COLO829 (cell line): ENCODE measurements at places on chromosomes 5 and 9.

GRCh38 chr5:131252824-131253171 lies 11.1 kb upstream of the CDC42SE2 start:
- no peak for DNase-seq

- no peak for DNase-seq
Observed at GRCh38 chr5:177335701-177336065, 15.8 kb downstream of the LMAN2 start.

DNA sequence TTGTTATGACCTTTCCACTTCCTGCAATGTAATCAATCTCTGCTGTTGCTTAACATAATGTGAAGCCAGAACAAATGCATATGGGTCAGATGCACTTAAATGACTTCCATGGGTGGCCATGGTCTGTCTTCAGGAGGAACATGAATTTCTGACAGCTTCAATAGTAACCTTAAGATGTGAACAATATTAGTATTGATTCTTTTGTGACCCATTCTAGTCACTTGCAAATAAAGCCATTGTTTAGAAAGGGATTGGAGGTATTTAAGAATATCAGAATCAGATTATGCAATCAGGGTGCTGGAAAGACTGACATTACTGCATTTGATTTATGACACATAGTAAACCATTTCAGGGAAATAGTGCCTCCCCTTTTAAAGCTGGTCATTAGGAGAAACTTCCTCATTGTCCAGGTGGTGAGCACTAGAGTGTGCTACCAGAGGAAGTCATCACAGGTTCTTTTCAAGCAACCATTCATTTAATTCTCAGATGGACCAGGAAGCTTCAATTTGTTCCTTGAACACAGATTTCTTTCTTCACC lies 32.1 kb downstream of the GRIN3A start:
- no peak for DNase-seq

DNA sequence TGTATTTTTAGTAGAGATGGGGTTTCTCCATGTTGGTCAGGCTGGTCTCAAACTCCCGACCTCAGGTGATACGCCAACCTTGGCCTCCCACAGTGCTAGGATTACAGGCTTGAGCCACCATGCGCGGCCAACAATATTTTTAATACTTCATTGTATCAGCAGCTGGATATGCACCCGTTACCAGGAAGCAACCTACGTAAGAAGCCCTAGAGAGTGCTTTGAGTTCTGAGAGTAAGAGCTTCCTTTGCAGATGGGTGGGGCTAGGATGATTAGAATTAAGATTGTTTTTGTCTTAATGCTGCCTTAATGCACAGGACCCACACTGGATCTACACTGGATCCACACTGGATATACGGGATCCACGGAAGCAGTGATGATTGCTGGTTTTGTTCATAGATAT lies 123.9 kb upstream of the ABCA1 start:
- DNase-seq: no peak

GRCh38 chr9:38029915-38030638 lies 39.0 kb downstream of the SHB start:
- DNase-seq: no peak

GRCh38 chr5:141694479-141694878 lies 12.4 kb upstream of the ARAP3 start:
- no peak for DNase-seq

DNA sequence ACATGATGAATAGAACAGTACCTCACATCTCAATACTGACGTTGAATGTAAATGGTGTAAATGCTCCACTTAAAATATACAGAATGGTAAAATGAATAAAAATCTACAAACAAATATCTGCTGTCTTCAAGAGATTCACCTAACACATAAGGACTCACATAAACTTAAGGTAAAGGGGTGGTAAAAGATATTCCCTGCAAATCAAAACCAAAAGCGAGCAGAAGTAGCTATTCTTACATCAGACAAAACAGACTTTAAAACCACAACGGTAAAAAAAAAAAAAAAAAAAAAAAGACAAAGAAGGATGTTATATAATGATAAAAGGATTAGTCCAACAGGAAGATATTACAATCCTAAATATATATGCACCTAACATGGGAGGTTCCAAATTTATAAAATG lies 214.0 kb upstream of the MAST4 start:
- DNase-seq: no peak
